ENCODE measurements at places on chromosomes 2 and 18. TPM values are rescaled to one million over a fixed set of nuclear protein-coding genes. Genes with fewer than 3 reads are reported as not detected.

DNA sequence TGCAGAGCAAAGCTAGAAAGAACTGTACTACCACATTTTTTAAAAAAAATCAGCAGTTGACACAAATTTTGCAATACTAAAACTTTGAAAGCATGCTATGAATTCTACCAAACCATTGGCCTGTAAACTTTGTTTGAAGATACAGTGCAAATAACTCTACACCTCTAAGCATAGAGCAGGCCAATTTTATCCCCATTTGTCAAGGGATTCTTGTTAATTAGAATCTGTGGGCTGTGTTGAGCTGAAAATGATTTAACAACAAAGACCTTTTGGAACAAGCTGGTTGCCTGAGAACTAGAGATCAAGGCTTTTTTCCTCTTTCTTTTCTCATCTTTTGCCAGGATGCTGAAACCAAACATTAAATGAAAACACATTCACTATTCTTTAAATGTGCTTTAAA is 886.0 kb upstream of the CDH2 start:
- H3K27me3 ChIP-seq, result no peaks in the 10 kb centered on the region
- H3K36me3 ChIP-seq, result no peaks in the 10 kb centered on the region
- no peaks in the 10 kb centered on the region for H3K4me1 ChIP-seq

DNA sequence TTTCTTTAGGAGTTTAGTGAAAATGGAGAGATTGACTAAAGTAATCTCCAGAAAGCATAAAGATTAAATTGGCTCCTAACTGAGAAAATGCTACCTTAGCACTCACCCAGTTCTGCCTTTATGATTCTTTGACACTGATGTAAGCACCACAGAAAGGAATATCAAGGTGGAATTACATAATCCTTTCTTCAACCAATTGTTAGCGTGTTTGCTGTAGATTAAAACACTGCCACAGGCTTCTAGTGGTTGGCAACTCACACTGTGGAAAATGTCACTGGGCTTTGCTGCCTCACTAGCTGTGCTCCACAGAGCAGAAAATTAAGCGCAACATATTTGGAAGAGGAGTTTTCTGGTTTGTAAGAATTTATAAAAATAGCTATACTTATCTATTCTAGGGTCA is 104.1 kb downstream of the DLGAP1 start:
- H3K4me3 ChIP-seq, result no peak overlapping the region
- no peak for DNase-seq
- no peaks in the 10 kb centered on the region for H3K27me3 ChIP-seq
- peaks cover 15% of the 10 kb centered on the region for H3K4me1 ChIP-seq

DNA sequence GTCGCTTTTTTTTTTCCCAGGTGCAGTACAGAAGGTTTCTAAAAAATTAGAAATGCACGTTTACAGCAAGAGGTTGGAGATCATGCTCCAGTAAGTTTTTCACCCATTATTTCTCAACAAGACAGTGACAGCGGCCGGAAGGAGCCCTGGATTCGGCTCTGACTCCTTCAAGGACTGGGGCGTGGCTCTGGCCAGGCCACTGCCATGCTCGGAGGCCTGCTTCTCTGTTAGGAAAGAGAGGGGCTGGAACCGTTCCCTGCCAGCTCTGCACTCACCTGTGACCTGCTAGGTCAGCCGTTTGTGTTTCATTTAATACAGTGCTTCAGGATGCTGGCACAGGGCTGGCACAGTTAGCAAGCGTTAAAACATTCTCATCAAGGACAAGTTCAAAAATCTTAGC is 6.7 kb upstream of the IAH1 start:
- no peaks in the 10 kb centered on the region for H3K27me3 ChIP-seq
- DNase-seq, result no peak
- no peaks in the 10 kb centered on the region for H3K4me1 ChIP-seq
- H3K4me3 ChIP-seq, result no peak overlapping the region
- no peak overlapping the region for H3K27ac ChIP-seq
- peaks cover 59% of the 10 kb centered on the region for H3K36me3 ChIP-seq

Gene CFAP221
- total RNA-seq, result 18.0 TPM

- H3K36me3 ChIP-seq, result peaks cover 62% of the 10 kb centered on the region
- no peak overlapping the region for H3K27ac ChIP-seq
- peaks cover 5% of the 10 kb centered on the region for H3K4me1 ChIP-seq
These were observed 27.4 kb downstream of the HS6ST1 start for GRCh38 chr2:128291161-128291843.

- no peaks in the 10 kb centered on the region for H3K4me1 ChIP-seq
- H3K27ac ChIP-seq, result no peak overlapping the region
- no peak overlapping the region for H3K4me3 ChIP-seq
- H3K36me3 ChIP-seq, result no peaks in the 10 kb centered on the region
- peak; percentile 66 for DNase-seq
- no peaks in the 10 kb centered on the region for H3K27me3 ChIP-seq
These were observed 2.4 kb upstream of the DTNA start for GRCh38 chr18:34707670-34708069.

GRCh38 chr18:2302628-2303516 is 268.4 kb downstream of the METTL4 start:
- no peaks in the 10 kb centered on the region for H3K4me1 ChIP-seq
- H3K36me3 ChIP-seq, result no peaks in the 10 kb centered on the region
- no peaks in the 10 kb centered on the region for H3K27me3 ChIP-seq
- DNase-seq, result no peak

Gene GPR35
- total RNA-seq, result 0.71 TPM

- no peaks in the 10 kb centered on the region for H3K27me3 ChIP-seq
- no peak overlapping the region for H3K4me3 ChIP-seq
- peaks cover 6% of the 10 kb centered on the region for H3K4me1 ChIP-seq
These were observed 121.7 kb downstream of the PXDN start for GRCh38 chr2:1622521-1623200.

- no peak overlapping the region for H3K27ac ChIP-seq
- H3K27me3 ChIP-seq, result no peaks in the 10 kb centered on the region
- H3K4me1 ChIP-seq, result no peaks in the 10 kb centered on the region
These were observed 31.4 kb upstream of the TMEM177 start for GRCh38 chr2:119647440-119648169.

DNA sequence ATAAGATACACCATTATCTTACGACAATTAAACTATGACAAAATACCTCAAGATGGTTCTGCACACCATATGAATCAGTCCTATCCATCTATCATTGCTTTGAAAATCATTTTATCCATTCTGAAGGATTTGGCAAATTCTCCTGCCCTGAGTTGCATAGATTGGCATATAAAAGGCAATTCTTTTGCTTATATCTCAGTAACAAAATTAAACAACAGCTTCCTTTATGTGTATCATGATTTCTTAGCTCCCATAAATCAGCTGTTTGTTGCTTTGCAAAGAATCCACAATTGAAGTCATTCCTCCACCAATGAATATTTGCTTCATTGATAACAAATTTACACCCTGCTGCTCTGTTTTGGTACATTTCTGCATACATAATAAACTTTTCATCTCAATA is 61.7 kb downstream of the ITGB6 start:
- H3K4me1 ChIP-seq, result no peaks in the 10 kb centered on the region
- H3K36me3 ChIP-seq, result no peaks in the 10 kb centered on the region
- no peak overlapping the region for H3K4me3 ChIP-seq
- H3K27ac ChIP-seq, result no peak overlapping the region

DNA sequence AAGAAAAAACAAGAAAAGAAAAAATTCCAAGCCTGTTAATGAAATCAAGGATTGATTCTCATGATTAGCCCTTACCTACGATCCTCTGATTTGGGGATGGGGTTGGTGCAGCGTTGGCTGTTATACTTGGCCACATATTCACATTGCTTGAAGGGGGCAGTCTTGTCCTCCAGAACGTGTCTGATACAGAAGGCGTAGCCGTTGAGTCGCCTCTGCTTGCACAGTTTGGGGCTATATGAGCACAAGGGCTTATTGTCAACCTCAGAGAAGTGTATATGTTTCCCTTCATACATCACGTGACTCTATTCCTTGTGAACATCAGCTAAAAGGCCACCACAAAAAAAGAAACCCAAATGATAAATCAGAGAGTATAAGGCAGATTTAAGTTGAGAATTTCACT is 23.2 kb downstream of the INO80D start:
- peaks cover 51% of the 10 kb centered on the region for H3K36me3 ChIP-seq
- H3K27ac ChIP-seq, result no peak overlapping the region
- H3K4me1 ChIP-seq, result no peaks in the 10 kb centered on the region

Gene GAL3ST2
- total RNA-seq, result 0.57 TPM

Gene DSG1
- total RNA-seq, result not detected

Data from endodermal cell (in vitro differentiated cells).